GM12892 (cell line): ENCODE measurements at places on chromosomes 5 and 9.

DNA sequence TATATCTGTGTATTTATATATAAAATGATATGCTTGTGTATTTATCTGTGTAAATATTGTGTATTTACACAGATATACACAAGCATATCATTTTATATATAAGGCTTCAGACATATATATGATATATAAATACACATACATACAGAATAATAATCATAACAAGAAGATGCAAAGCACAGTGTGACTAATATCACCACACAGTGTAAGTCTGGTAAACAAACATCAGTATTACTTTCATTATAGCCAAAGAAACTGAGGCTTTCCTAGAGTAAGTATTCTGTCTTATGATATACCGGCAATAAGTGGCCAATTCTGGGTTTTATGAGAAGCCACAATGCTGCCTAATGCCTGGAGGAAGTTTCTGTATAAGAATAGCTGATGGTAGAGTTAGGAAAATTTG is 29.9 kb upstream of the RAPGEF6 start:
- no peak for DNase-seq

- DNase-seq = no peak
Observed at GRCh38 chr5:149656576-149657182, 73.4 kb upstream of the PPARGC1B start.

- no peak for DNase-seq
Observed at GRCh38 chr5:65413822-65414221, 67.9 kb downstream of the ADAMTS6 start.

DNA sequence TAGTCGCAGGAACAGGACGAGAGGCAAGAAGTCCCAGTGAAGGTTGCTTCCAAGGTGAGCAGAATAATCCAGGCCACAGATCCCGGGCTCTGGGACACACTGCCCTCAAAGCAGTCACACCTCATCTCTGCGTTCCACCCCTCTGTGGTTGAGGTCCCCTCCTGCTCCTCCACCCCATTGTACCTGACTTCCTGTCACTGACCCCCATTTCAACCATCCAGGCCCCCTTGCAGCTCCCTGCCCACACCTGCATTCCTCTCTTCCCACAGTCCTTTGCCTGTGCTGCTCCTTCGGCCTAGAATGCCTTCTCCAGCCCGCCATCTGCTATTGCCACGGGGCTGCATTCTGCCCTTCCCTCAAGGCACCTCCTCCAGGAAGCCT is 73.5 kb downstream of the PAX5 start:
- DNase-seq = no peak

DNA sequence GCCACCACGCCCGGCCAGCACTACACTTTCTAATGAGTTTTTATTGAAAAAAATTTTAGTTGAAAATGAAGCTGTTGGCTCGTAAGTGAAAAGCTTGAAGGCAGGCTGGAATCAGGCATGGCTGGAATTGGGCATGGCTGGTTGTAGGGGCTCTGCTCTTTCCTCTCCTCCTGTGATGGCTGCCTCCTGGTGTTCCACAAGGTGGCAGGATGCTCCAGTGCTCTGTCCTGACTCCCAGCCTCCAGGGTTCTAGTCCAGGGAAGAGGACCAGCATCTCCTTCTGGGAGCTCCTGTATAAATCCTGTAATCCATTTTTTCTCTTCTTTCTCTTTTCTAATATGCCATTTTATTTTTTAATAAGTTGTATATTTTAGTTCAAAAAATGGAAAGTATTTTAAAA is 57.2 kb upstream of the DHFR start:
- no peak for DNase-seq

- DNase-seq = no peak
Observed at GRCh38 chr5:53569453-53569852, 9.0 kb downstream of the NDUFS4 start.

GRCh38 chr9:34823778-34824177 is 113.8 kb upstream of the CCL21 start:
- DNase-seq = no peak

DNA sequence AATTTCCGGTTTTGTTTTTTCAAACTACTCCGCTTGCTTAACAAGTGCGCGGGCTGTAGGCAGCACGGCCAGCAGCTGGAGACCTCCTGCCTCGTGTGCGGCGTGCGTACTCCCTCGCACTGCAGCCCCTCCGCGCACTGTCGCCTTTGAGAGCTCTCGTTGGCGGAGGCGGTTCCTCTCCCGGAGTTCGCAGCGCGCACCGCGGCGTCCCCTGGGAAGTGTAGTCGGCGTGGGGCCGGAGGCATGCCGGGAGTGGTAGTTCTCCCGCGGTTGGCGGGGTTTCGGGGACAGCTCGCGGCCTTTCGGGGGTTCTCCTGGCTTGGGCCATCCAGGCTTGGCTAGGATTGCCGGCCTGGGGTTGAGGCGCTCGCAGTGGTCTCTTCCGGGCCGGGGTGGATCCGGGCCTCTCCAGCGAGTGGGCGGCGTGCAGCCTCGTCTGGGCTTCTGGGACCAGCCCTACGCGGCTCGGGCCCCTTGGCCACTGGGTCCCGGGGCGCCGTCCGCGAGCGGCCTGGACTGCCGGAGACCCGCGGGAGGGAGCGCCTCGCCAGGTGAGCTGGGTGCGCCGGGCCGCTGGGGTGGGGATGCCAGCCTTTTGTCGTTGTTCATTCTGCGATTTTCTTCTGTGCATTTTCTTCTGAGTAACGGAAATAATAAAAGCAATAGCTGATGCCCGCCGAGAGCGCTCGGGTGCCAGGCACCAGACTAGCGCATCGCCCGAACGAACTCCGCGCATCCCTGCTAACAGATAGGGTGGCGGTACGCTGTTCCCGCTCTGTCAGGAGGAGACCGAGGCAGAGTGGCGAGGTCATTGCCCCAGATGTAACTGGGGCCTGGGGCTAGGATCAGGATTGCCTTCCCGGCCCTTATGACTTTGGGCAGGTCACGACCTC is at the start of gene ZNF354C:
TSS of gene ZNF354C (plus strand) at position 258 of the 893 bp plus-strand sequence. CDS start 1,696 bp downstream, outside the sequence.
- DNase-seq = no peak

GRCh38 chr9:71136696-71137095 is 15.3 kb upstream of the TRPM3 start:
- no peak for DNase-seq

DNA sequence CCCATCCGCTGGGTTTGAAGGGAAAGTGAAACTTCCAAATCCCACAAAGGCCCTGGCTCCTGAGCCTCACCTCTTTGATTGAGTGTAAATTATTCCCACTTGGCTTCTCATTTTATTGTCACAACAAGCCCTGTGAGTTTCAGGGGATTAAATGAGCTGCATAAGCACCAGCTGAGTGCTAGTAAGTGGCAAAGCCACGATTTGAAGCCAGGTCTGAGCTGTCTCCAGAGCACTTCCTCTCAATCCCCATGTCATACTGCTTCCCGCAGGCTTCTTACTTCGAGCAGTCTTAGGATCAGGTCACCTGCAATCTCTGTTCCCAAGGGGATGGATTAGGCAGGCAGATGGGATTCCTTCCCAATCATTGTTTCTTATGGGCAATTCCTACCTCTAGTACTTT is 18.0 kb downstream of the RPS14 start:
- DNase-seq = no peak

DNA sequence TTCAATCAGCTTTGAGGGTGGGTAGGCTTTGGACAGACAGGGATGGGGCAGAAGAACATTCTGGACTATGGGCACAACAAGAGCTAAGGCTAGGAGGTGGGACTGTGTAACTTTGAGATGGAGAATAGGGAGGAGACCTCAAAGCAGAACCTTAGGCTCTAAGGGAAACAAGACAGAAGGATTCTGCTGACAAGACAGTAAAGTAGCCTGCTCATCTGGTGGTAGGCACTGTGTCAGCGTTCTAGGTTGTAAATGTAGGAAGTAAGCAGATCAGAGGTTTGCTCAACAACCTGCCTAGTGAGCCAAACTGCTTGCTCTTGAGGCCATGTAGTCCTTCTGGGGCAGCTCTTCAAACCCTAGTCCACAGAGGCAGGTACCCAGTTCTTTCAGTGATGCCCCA is 15.0 kb upstream of the IL12B start:
- DNase-seq = no peak

- no peak for DNase-seq
Observed at GRCh38 chr5:91091471-91092234, 291.5 kb downstream of the ARRDC3 start.

- no peak for DNase-seq
Observed at GRCh38 chr5:147935032-147935431, 28.7 kb upstream of the C5orf46 start.

DNA sequence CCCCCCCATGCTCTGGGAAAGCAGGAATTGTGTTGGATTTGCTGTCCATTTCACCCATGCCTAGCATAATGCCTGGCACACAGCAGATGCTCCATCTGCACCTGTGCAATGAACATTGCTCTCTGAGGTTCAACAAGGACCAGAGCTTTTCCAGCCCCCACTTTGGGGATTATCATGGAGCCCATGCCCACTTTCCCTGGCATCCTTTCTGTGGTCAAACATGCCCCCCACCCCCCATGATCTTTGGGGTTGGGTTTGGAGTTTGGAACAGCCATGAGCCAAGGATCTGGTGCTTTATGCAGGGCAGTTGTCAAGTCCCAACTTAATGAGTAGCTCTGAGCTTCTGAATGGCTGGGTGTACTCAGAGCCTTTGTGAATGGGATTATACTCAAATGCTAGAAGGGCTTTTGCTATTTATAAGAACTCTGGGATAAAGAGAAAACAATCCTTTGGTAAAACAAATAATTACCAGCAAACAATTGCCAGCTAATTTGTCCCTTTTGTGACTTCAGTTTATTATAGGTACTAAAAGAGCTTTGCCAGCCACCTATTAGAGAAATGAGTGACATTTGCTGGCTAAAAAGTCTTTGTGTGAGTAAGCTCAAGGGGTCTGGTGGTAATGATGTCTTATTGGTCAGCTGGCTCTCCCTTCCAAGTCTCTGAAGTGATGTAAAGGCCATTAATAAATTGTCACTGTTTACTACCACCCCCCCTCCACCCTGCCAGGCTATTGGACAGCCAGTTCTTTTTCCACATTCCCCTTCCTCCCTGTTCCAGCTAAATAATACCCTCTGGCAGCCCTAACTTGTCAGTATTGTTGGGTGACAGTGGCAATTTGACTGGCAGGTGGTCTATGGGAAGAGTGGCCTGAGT is 182.3 kb downstream of the MACROH2A1 start:
- DNase-seq = no peak

- DNase-seq = no peak
Observed at GRCh38 chr5:56638768-56639238, 176.5 kb upstream of the MAP3K1 start.

GRCh38 chr9:68975365-68976043 is 38.4 kb downstream of the PRKACG start:
- no peak for DNase-seq

- DNase-seq = no peak
Observed at GRCh38 chr5:56048124-56048523, 53.4 kb upstream of the IL6ST start.

DNA sequence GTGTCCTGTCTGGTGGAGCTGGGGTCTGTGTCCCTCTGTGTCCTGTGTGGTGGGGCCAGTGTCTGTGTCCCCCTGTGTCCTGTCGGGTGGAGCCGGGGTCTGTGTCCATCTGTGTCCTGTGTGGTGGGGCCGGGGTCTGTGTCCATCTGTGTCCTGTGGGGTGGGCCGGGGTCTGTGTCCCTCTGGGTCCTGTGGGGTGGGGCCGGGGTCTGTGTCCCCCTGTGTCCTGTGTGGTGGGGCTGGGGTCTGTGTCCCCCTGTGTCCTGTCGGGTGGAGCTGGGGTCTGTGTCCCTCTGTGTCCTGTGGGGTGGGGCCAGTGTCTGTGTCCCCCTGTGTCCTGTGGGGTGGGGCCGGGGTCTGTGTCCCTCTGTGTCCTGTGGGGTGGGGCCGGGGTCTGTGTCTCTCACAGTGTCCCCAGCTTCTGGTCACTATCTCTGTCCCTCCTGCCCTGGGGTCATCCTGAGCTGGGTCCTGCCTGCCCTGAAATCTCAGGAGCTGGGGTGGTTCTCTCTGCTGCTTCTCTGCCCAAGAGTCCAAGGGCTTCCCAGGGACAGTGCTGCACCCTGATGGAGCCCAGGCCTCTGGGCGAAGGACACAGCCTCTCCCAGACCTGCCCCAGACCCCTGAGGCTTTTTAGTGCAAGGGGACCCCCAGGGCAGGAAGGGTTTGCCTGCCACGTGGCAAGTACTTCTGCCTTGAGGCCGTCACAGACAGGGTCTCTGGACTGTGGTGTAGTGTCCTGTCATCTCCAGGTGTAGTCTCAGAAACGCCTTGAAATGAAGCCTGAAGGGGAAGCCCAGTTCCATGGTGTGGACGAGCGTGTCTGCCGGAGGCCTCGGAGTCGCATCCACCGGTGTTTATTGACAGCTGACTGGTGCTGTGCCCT is 131.3 kb downstream of the RXRA start:
- DNase-seq = no peak

DNA sequence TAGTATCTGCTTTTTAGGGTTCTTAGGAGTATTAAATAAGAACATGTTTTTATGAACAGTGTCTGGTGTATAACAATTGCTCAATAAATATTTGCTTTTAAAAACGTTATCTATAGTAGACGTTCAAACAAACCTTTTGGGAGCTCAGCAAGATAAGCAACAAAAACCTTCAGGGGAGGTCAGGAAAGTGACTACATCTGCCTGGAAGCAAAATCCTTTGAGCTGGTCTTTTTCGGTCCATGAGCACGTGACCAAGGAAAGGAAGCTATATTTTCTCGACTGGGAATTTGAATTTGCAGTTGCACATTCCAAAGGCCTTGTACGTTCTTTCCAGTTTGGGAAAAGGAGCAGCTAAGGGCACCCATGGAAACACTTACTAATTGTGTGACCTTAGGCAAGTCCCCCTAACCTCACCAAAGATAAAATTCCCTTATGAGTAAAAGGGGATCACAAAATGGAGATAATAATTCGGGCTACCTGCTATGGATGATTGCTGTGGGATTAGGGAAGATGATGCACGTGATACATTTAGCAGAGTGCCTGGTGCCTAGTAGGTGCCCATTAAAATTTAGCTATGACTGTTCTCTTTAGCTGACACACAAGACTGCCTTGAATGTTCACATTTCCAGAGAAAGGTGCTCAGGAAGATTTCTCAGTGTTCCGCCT is 45.4 kb downstream of the PTTG1 start:
- no peak for DNase-seq
